ENCODE measurements at places on chromosomes 11 and 22.

DNA sequence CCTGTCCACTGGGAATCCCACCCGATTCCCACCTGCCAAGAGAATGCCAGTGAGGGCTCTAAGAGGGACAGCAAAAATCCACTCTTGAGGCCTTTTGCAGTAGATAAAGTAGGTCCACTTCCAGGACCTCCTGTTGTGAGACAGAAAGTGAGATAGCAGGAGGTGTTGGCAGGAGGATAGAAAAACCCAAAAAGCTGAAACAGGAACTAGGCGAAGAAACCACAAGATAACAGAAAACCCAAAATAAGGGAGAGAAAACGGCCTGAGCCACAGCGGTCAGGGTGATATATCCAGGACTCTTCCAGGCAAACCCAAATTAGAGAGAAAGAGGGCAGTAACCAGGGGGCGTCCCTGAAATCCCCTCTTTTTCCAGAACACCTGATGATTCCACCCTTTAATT, 79.7 kb upstream of the LINC01488 start:
- DNase-seq: no peak

DNA sequence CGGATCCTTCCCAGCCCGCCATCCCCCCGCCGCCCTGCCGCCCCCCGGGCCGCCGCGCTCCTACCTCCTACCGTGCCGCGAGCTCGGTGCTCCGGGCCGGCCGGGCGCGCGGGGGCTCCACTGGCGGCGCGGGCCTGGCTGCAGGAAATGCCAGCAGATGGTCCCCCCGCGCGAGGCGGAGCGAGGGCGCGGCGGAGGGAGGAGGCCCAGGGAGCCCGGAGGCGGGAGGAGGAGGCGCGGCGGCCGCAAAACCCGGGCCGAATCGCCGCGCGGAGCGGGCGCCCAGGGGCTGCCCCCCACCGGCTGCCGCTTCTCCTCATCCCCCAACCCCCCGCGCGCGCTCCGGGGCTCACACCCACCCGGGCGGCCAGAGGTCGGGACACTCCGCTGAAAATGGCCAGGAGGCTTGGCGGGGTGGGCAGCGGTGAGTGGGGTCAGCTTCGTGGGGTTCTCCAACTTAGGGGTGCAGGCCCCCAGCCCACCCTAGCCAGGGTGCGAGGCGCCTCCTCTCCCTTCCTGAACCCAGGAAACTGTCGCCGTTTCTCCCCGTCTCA, at the start of gene OSBPL5:
Gene OSBPL5 (minus strand): TSS at position 159 of the 554 bp plus-strand sequence. CDS start 36,162 bp downstream, outside the sequence.
- peak; percentile 90 for DNase-seq

DNA sequence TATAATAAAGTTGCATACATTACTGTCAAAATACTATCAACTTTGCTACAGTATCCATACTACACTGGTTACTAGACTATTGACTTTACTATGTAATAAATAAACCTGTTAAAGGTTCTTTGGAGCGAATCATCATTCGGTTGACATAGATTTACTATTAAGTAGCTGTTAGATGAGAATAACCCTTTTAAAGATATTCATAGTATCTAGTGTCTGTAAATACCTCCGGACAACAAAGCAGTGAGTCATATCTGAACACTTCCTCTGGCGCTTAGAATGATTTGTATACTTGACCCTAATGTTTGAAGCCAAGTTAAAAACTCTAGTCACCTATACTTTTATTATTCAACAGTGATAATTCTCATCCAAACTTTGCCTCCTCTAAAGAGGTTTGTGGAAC, 84.7 kb downstream of the MSANTD4 start:
- no peak for DNase-seq

DNA sequence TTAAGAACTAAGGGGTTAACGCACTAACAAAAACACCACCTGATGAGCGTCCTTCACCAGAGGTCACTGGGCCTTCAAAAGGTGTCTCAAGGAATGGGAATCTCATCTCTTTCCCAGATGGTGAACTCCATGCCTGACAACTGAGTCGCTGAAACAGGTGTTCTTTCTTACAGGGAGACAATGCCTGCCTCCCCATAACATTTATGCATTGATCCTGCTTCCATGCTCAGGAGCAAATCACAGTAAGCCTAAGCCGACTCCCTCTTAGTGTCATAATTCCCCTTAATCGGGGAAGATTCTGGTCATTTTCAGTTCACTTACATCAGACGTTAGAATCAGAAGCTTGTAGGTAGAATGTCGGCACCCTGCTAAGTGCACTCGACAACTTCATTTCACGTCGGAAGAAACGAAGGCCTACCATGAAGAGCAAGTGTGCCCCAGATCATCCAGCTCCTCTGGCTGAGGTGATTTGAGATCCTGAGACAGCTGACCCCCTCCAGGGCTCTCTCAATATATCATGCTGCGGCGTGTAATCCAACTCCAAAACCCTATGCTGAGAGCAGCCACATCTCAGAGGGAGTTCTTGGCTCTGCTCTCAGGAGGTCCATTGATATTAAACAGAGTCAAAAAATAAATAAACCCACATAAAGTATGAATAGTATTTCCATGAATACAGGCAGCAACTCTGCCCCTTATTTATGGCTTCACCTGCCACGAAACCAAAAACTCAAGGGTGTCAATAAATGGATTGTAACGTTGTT, 163.1 kb downstream of the LARGE1 start:
- DNase-seq: no peak

DNA sequence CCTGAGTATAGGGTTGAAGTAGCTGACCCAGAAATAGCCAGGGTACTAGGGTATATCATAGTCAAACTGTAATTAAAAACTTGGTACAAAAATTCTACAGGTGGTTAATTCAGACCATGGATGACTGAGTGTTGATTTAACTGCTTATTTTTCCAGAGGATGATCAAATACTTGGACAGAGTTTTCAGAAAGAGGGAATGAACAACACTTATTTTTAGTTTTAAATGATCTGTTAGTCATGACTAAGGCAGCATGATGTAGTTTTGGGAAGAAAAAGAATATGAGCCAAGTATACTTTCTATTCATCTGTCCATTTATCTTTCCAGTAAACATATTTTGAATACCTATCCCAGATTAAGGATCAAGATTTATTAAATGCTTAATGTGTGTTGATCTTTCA, 19.8 kb upstream of the CCDC89 start:
- DNase-seq: no peak

GRCh38 chr11:66388780-66389386, 17.3 kb upstream of the SLC29A2 start:
- DNase-seq: peak; percentile 74

- DNase-seq: no peak
Observed at GRCh38 chr11:119583585-119583984, 145.4 kb downstream of the NECTIN1 start.

- no peak for DNase-seq
Observed at GRCh38 chr11:61273178-61274078, 21.7 kb downstream of the VWCE start.

DNA sequence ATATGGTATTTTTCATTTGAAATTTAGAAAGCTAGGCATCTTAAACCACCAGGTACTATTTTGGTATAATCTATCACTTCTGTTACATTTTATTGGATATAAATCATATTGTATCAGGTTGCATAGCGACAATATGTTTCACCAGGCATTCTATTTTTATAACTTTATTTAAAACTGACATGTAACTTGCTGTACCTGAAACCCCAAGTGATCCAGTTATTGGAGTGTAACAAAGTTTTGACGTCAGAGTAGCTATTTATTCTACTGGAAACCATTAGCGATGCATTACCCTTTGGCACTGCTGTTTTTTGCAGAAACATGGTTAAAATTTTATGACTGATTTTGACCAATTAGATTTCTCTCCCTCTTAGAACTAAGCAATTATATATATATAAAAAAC, 160.7 kb downstream of the METTL15 start:
- DNase-seq: no peak

DNA sequence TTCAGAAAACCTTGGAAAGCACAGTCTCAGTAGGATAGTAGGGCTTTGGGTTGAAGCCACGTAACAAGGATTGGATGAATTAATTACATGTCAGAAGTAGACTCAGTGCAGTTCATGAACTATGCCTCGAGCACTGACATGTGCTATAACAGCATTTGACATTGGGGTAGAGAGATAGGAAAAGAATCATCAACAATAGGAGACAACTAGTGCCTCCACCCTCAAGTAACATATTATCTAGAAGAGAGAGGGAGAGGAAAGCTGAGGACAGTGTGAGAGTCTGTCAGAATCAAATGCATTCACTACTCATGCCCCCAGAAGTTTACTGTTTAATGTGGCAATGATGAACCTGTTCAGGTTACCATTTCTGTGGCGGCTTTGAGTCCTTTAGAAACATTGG, 26.4 kb downstream of the MMP13 start:
- no peak for DNase-seq

DNA sequence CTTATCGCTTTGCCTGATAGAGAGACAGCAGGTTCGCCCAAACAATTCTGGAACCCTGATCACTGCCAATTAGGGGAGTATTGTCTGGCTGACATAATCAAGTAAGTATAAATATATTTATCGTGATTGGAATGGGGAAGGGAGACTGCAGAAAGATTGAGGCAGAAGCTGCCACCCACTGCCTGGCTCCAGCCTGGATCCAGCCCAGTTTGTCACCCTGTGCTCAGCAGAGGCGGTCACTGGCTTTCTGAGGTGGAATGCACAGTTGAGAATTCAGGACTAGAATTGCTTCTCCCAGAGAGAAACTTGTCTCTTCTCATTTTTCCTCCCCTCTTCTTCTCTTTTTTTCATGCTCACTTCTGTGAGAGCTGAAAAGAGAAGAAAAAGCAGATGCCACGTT, 25.9 kb downstream of the GRAP2 start:
- no peak for DNase-seq

- DNase-seq: no peak
Observed at GRCh38 chr11:94563176-94563847, 3.9 kb upstream of the PIWIL4 start.

GRCh38 chr22:27397954-27398342, 403.6 kb downstream of the MN1 start:
- DNase-seq: no peak

DNA sequence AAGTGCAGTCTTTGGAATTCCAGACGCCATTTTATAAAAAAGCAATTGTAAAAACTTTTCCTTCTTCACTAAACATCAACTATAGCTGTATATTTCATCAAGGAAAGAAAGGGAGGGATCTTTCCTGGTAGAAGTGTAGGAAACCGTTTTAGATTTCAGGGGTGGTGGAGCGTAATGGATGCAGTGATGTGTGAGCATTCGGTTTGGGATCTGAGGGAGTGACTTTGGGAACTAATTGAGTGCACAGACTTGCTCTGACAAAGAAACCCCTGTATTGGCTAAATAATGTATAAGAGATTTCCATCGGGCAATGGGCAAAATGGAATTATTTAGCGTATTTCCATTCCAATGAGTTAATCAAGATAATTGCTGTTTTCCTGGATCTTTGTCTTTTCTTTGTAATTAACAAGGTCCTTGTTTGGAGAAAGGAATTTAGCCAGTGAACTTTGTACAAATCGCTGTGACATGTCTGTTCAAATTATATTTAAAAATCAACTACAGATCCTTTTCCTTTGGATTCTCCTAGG, 125.0 kb upstream of the NARS2 start:
- no peak for DNase-seq

DNA sequence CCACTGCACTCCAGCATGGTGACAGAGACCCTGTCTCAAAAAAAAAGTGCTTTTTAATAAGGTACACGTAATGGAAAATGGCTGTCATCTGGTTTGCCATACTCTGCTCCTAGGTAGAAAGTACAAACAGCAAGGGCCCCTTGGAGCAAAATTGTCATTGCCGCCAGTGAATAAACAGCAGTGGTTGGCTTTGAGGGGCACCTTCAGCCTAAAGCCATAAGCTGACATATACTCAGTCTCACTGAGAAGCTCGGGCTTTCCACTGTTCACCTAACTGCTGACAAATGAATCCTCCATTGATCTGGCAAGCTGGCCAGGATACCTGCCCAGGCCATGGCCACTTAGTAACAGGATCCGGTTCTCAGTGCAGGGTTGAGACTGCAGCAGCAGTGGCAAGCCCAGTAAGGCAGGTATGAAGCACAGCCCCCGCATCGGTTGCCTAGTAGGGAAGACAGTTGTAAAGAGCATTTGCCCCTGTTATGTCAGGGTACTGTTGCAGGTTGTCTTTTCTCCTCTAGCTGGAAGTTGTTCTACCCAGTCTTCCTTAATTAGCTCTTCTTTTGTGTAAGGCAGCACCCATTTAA, 38.8 kb downstream of the MARK2 start:
- DNase-seq: no peak

DNA sequence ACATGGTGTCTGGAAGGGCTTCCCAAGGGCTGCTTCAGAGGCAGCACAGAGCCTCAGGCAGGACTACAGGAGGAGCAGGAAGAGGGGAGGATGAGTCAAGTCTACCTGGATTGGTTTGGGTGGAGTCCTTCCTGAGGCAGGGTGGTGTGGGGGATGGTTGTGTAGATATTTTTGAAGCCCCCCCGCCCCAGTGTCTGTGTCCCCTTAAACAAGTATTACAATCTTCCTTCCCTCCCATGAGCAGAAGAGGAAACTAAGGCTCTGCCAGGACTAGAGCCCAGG, 34.7 kb upstream of the FCHSD2 start:
- DNase-seq: no peak

DNA sequence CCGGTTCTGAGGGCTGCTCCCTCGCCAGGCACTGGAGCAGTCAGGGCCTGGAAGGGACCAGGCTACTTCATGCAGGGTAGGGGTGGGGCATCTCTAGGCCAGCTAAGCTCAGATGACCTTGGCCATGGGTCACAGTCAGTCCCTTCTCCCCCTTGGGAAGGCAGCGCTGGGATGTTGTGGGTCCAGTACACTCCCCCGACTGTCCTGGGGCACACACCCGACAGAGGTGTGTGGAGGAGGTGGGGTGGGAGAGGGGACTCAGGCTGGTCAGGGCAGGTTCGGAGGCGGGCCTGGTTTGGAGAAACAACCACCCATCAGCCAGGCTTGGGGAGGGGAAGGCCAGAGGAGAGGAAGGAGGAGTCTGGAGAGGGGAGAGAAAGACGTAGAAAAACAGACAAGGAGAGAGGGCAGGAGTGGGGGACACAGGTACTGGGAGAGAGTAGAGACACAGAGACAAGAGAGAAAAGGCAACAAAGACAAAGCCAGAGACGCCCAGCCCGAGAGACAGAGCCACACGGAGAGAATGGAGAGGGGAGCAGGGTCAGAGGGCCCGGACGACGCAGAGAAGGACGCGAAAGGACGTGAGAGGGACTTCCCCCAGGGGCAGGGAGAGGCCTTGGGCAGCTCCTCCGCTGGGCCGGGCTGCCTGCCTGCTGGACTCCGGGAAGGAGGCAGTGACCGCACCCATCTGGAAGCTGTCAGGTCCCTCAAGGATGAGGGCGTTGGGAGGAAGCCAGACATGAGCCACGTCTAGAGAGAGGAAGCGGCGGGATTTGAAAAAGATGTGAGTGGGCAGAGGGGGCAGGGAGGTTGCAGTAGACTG, 30.6 kb upstream of the TSKU start:
- DNase-seq: no peak

All from D341Med (cell line).